ENCODE measurements at places on chromosomes 1 and 21.

DNA sequence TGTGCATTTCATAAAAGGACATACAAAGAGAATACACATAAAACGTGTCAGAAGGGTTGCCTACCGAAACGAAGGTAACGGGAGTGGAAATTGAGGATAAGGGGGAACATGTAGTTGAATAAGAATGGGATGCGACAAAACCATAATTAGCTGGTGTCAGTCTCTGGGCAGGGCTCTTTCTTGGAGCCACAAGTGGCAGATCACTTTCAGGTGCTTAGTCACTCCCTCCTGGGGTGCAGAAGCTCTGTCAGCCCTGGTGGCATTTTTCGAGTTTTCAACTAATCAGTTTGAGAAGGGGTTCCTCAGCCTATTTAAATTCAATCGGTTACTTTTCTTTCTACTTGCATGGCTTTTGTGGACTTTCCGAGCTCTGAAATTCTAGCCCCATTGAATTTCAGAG is 133.9 kb upstream of the IGSF21 start:
- DNase-seq = no peak

DNA sequence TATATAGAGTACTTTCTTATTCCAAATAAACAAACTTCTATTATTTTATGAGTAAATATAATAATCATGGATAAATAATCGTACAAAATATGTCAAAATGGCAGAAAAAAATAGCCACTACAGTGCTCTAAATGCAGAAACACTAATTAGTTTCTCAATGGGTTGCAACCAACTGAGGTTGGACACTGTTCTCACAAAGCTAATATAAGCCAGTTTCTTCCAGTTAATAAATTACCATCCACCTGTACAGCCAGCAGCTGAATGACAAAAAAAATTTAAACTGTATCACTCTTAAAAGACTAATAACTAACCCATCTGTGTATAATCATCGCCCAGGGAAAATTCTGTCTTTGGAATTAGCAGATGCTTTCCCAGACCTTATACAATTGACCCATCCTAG is 36.9 kb downstream of the GDAP2 start:
- DNase-seq = no peak

GRCh38 chr1:191886977-191887376 is 271.3 kb upstream of the RGS18 start:
- DNase-seq = no peak

- DNase-seq = no peak
These were observed 16.0 kb downstream of the ABCA4 start for GRCh38 chr1:94104776-94105580.
